ENCODE measurements at places on chromosomes 3 and 15.

DNA sequence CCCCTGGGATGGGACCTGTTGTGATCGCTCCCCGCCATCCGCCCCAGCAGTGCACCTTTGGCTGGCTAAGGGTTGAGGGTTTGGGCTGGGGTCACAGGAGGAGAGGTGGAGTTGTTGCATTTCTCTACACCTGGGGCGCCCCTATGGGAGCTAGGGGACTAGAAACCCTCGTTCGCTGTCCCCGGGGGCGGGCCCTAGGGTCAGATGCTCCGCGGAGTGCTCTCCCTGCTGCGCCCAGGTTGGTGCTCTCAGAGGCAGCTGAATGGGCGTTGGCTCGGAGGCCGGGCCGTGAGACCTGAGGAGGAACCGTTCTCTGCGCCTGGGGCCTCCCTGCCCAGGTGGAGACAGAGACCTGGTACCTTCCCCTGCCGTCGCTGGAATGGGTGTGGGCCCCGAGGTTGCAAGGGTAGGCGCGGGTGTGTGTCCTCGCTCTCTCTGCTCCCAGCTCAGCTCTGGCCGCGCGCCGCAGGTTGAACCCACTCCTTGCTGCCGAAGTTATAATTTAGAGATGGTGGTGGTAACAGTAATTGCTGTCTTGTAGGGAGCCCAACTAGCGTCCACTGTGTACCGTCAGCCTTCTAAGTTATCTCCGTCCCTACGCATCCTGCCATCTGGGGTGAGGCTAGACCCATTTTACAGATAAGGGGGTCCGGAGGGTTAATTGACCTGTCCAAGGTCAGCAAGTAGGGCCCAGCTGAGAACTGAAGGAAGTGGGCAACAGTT is 965 bp downstream of the FLNB start:
- DNase-seq: no peak

- no peak for DNase-seq
Observed at GRCh38 chr3:149251186-149251585, 29.6 kb upstream of the CP start.

DNA sequence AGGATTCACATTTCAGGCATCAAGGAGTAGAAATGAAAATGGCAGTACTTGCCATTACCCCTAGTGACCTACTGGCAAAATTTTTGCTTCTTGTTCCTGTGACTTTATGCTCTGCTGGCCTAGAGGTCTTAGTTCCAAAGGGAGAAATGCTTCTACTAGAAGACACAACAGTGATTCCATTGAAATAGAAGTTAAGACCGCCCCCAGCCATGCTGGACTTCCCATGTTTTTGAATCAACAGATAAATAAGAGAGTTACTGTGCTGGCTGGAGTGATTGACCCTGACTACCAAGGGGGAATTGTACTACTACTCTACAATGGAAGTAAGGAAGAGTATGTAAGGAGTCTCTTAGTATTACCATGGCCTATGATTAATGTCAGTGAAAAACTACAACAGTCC is 196.2 kb upstream of the AZI2 start:
- no peak for DNase-seq

- DNase-seq: no peak
Observed at GRCh38 chr15:63612300-63612699, 15.1 kb downstream of the FBXL22 start.

DNA sequence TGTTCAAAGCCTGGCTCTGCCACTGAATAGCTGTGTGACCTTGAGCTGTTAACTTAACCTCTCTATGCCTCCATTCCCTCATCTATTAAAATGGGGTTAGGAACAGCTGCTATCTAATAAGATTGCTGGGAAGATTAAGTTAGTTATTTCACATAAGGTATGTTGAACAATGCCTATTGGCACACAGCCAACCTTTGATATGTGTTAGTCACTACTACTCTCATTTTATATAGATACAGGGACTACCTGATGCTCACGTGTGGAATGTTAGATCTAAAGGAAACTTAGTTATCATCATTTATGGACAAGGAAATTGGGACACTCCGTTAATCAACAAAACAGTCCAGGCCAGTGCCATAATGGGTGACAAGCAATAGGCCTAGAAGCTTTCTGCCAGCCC is 332.4 kb upstream of the PPP2R3A start:
- no peak for DNase-seq

- DNase-seq: no peak
Observed at GRCh38 chr3:184426691-184427141, 46.9 kb downstream of the CHRD start.

GRCh38 chr3:125023833-125024555 is 31.8 kb downstream of the HEG1 start:
- DNase-seq: no peak

GRCh38 chr3:150511122-150511821 is 35.0 kb downstream of the SERP1 start:
- no peak for DNase-seq

GRCh38 chr15:70750203-70750869 is 13.0 kb downstream of the UACA start:
- DNase-seq: no peak

DNA sequence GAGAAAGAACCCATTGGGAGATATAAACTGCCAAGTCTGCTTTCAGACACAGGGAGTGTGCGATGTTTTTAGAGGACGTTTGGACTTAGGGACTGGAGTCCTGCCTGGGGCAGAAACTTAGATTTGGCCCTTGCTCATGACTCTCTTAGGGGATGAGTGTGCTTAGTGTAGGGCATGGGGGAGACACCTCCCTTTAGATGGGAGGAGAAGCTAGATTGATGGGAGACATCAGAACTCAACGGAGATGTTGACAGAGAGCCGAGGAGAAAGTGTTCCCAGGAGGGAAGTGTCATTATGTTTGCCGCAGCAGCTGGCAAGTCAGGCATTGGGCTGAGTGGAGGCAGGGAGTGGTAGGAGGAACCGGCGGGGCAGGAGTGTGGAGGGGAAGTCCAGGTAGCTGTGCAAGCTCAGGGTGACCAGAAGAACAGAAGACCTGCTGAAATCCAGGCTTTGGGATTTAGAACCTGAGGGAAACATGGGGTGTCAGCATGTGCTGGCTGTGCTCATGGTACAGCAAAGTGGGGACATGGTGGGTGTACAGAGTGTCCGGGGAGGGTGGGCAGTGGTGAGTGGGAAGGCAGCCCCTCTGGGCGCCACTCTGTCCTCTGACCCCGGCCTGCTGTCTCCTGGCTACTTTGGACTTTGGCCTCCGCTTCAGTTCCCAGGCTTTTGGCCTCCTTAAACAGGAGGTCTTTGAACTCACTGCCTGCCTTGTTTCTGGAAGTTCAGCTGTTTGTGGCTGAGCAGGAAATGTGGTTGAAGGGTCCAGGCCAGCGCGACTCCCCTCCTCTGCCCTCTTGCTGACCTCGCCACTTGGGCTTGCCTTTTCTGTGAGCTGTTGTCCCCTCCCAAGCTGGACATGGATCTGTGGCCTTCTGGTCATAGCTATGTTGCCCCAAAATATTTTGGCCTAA is 324.0 kb upstream of the LRRFIP2 start:
- DNase-seq: no peak

GRCh38 chr3:145355206-145355605 is 805.8 kb downstream of the PLOD2 start:
- DNase-seq: no peak

GRCh38 chr3:140974900-140975299 is 33.3 kb downstream of the SLC25A36 start:
- no peak for DNase-seq

DNA sequence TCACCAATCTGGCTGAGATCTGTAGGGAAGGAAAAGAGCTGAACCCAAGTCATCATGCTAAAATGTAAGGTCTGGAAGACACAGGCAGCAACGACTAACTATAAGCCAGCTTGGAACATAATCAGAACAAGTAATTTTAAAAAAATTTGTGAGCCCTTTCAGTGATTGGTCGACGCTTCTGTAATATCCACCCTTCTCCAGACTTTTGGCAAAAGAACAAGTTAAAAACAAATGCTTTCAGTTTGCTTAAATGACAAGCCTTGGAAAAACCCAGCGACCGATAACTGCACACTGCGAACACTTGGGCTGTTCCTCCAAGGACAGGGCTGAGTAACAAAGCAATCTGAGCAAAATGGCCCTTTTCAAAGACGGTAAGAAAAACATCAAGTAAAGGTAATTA is 49.6 kb downstream of the PCSK6 start:
- no peak for DNase-seq

- DNase-seq: no peak
Observed at GRCh38 chr3:198113206-198114053, 153.4 kb downstream of the LMLN start.

DNA sequence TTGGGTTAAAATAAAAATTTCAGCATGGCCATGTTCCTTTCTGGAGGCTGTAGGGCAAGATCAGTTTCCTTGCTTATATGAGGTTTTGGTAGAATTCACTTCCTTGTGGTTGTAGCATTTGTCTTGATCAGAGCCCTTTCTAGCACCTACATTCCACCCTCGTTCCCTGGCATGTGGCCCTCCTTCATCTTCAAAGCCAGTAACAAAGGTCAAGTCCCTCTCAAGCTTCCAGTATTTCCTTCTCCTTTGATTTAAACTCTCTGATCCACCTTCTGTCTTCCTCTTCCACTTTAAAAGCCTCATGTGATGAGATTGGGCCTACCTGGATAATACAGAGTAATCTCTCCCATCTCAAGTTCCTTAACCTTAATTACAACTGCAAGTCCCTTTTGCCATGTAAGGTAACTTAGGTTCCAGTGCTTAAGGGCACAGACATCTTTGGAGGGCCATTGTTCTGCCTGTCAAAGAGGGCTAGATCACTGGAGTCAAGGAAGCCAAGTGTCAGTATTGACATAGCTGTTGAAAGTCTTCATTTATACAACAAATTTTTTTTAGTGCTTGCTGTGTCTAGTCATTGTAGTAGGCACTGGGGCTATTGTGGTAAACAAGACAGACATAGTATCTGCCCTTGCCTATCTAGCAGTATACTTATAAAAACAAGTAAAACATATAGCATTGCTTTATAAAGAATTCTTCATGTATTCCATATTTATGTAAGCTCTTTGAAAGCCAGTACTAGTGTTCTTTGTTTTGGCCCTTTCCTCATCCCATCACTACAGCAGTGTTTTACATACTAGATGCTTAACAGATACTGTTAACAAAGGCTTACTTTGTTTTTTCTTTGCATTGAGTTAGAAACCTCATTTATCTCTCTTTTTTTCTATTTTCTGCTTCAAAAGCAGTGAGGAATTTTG is 40.7 kb downstream of the GLCE start:
- no peak for DNase-seq

DNA sequence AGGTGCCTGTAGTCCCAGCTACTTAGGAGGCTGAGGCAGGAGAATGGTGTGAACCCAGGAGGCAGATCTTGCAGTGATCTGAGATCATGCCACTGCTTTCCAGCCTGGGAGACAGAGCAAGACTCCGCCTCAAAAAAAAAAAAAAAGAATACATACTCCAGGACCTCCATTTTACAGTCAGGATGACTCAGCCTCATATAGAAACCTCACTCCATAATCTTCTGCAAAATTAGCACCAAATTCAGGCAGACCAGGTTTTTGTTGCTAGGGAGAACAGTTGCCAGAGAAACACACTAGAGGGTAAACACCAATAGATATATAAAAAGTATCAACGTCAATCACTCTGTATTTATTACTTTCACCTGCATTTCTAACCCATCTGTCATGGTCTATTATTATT is 28.3 kb upstream of the AP3B2 start:
- DNase-seq: no peak

DNA sequence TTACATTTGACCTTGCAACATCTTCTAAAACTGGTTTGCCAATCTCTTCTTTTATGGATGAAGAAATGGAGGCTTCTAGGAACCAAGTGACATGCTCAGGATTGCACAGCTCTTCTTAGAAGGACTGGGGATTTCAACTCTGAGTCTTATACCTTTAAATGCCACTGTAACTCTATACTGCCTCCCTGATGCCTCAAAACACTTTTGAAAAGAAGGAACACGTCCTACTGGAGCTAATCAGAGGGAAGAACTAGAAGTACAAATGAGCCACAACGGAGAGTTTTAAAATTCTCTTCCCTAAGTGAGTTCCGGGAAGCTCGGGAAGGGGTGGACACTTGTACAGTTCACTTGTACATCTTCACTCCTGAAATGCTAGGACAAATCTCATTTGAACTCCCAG is 949 bp upstream of the MITF start:
- no peak for DNase-seq

DNA sequence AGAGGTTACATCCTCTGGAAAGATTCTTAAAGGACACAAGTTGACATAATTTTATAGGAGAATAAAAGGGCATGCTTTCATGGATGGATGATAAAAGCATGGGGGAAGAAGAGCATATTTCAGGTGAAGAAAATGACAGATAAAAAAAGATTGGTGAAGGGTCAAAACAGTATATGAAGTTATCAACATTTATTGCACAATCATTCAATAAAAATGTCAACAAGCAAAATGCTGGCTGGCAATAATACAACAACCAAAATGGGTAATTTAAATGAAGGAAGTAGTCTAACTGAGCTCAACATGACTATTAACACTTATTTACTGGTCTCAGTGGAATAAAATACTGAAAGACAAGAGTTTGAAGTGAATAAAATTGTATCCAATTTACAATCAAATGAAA is 696.7 kb downstream of the SQOR start:
- DNase-seq: no peak

GRCh38 chr3:140553591-140553990 is 124.3 kb upstream of the TRIM42 start:
- no peak for DNase-seq

- no peak for DNase-seq
Observed at GRCh38 chr3:28139967-28140634, 101.3 kb upstream of the CMC1 start.

GRCh38 chr3:118587847-118588246 is 446.8 kb downstream of the IGSF11 start:
- no peak for DNase-seq

DNA sequence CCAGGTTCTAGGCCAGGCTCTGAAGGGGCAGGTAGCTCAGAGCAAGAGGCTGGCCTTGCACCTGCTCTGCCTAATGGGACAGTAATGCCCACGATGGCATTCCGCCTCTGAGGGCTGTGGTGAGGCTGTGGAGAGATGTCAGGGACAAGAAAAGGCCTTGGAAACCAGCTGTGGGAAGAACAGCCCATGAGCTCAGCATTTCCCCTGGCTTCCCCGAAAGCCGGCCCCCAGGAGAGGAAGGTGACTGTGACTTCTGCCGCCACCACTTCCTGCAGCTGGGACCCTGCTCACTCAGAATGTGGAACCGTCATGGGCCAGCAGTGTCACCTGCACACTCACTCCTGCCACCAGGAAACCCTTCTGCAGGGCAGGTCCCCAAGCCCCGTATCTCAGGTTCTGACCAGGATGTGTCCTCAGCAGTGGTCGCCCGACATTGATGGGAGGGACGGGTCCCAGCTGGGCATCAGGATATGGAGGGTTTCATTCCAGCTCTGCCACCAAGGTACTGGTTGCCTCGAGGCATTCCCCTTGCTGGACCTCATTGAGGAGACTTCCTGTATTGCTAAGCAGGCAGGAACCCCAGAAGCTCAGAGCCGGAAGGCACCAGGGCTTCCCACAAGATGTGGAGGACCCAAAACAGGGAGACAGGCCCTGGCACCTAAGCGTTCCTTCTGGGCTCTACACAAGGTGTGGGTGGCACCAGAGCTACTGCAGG is 30.7 kb downstream of the SEMA7A start:
- DNase-seq: peak; percentile 74

DNA sequence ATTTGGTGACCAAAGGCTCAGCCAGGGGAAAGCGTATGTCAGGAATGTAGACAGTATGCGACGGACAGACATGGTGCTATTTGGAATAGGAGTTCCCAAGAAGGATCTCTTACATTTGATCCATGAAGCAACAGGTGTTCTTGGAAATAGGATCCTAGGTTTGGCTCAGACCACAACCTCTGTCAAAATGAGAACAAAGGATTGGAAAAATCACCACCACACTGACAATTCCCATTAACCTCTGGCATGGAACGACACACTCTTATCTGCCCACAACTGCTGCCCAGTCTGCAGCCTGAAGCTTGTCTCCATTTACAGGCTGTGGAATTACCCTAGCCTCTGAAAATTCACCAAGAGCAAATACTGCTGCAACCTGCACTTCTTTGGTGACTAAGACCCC is 33.6 kb upstream of the LRRN1 start:
- no peak for DNase-seq

Data from HL-60 (cell line).